Breast epithelium (tissue), 4 donors: ENCODE measurements at places on chromosomes 7 and 10. TPM values are rescaled to one million over a fixed set of nuclear protein-coding genes. Genes with fewer than 3 reads are reported as not detected.
A peak's percentile ranks its signal among the peaks of the same experiment; 100 is the strongest.

DNA sequence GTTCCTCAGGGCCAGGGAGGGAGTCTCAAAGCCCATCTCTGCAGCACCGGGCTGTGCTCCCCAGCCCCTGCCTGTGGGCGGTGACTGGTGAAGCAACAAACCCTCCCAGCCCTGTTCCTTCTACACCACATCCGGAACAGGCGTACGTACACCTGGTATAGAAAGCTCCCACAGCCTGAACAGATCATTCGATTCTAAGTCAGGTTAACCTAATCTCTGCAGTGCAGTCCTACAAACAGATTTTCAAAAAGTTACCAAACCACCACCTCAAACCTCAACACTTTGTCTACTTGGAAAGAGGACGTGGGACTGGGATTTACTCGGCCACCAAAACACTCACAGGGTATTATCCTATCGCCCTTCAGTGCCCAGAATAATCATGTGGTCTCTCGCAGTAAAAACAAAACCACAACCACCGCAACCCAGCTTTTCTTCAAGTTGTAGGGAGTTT is 238.4 kb downstream of the DIP2C start:
- no peak for DNase-seq
- H3K36me3 ChIP-seq, result no peaks in the 10 kb centered on the region
- no peak overlapping the region for H3K27ac ChIP-seq

- H3K27me3 ChIP-seq, result no peaks in the 10 kb centered on the region
- no peak for DNase-seq
- H3K4me3 ChIP-seq, result no peak overlapping the region
- H3K27ac ChIP-seq, result no peak overlapping the region
Observed at GRCh38 chr10:117886766-117887165, 160.0 kb downstream of the RAB11FIP2 start.

DNA sequence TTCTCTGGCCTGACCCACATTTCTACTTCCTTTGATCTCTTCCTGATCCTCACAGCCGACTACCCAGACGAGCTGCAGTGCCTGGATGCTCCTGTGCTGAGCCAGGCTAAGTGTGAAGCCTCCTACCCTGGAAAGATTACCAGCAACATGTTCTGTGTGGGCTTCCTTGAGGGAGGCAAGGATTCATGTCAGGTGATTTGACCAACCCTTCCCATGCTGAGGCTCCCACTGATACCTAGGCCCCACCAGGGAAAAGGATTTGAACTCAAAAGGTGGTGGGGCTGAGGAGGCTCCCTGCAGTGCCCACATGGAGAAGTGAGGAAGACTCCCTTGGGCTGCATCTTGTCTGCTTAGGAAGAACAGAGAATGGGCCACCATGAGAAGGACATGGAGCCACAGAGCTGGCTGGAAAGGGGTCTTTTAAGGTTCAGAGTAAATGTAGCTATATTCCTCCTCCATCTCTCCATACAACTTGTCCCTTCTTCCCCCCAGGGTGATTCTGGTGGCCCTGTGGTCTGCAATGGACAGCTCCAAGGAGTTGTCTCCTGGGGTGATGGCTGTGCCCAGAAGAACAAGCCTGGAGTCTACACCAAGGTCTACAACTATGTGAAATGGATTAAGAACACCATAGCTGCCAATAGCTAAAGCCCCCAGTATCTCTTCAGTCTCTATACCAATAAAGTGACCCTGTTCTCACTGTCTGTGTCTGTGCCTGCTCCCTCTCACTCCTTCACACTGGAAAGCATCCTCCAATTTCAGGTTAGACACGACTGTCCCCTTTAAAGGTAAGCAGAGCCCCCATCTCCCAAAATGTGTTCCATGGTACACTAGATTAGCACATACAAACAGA is 3.3 kb downstream of the PRSS1 start:
- no peak overlapping the region for H3K4me3 ChIP-seq
- no peaks in the 10 kb centered on the region for H3K36me3 ChIP-seq

DNA sequence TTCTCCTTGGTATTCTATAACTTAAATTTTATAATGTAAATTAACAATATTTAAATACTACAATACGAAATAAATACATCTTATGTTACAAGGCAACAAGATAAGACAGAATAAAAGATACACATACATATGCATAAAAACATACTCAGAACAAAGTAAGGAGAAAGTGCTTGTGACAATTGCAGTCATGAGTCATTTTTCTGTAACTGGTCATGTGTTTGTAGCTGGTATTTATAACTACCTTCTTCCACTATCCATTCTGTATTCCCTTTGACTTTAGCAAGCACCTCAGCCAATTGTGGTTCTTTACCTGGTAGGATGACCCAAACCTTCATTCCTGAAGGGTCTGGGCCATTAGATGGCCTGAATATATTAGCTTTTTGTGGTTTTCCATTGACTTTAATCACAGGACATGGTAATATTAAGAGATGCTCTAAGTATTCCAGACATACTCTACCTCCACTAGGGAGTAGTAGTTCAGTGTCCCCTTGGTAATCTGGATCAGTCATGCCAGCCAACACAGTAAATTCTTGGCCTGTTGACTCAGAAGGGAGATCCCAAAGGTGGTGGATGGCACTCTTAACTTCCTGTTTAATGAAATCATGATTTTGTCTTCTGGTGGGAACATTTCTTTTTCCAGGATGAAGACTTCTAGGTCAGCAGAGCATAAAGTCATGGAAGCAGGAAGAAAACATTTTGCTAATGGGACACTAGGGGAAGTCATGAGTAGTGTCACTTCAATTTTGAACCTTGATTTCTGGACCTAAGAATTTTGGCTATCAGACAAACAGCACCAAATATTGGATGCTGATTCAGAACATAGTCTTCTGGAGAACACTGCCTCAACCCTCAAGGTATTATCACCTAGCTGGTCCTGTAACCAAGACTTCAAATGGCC is 733.7 kb upstream of the IGFBP3 start:
- H3K4me3 ChIP-seq, result no peak overlapping the region
- DNase-seq, result no peak
- no peaks in the 10 kb centered on the region for H3K27me3 ChIP-seq
- H3K4me1 ChIP-seq, result no peaks in the 10 kb centered on the region
- no peak overlapping the region for H3K27ac ChIP-seq
- no peaks in the 10 kb centered on the region for H3K36me3 ChIP-seq

- H3K4me1 ChIP-seq, result no peaks in the 10 kb centered on the region
- no peak overlapping the region for H3K27ac ChIP-seq
- DNase-seq, result peak; percentile 37
- H3K36me3 ChIP-seq, result no peaks in the 10 kb centered on the region
- no peaks in the 10 kb centered on the region for H3K27me3 ChIP-seq
- no peak overlapping the region for H3K4me3 ChIP-seq
Observed at GRCh38 chr10:123574109-123574698, 92.0 kb upstream of the GPR26 start.

- H3K4me3 ChIP-seq, result no peak overlapping the region
- no peaks in the 10 kb centered on the region for H3K27me3 ChIP-seq
- no peak overlapping the region for H3K27ac ChIP-seq
- H3K36me3 ChIP-seq, result no peaks in the 10 kb centered on the region
Observed at GRCh38 chr7:133696056-133696455, 431.1 kb upstream of the LRGUK start.

DNA sequence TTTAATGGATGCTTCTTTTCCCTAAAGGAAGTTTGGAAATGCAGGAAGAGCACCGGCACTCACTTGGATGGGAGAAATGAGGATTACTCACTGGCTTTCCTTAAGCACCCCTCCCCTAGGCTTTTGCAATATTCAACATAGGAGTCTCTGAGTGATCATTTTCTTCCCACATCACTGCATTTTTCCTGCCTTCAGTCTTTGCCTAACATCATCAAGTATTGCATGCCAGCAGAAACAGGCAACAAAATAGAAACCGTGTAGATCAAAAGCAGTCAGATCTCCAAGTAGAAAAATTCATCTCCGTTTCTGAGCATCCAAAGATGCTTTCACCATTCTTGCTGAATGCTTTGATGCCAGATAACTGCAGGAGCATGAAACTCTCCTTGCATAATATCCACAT is 119.9 kb downstream of the ADCYAP1R1 start:
- no peaks in the 10 kb centered on the region for H3K4me1 ChIP-seq
- DNase-seq, result no peak
- H3K27ac ChIP-seq, result no peak overlapping the region
- no peaks in the 10 kb centered on the region for H3K36me3 ChIP-seq
- no peaks in the 10 kb centered on the region for H3K27me3 ChIP-seq
- no peak overlapping the region for H3K4me3 ChIP-seq

DNA sequence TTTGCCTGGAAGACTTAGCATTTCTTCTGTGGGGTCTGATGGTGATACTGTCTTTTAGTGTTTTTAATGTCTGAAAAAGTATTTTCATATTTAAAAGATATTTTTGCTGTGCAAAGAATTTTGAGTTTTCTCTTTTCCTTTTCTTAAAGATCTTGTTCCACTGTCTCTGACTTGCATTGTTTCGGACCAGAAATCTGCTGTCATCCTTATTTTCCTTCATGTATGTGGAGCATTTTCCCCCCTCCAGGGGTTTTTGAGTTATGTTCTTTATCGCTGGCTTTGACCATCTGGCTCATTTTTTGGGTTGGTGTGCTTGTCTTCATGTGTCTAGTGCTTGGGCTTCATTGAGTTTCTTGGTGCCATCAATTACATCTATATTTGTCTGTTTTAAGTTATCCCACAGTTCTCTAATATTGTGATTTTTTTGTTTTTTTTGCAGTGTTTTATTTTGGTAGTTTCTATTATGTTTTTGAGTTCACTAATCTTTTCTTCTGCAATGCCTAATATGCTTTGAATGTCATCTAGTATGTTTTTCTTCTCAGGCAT is 119.9 kb downstream of the MGMT start:
- no peak overlapping the region for H3K4me3 ChIP-seq
- no peaks in the 10 kb centered on the region for H3K36me3 ChIP-seq
- H3K27me3 ChIP-seq, result no peaks in the 10 kb centered on the region
- H3K27ac ChIP-seq, result no peak overlapping the region
- DNase-seq, result no peak

GRCh38 chr10:24448351-24448999 is 239.5 kb downstream of the KIAA1217 start:
- H3K27me3 ChIP-seq, result no peaks in the 10 kb centered on the region
- no peaks in the 10 kb centered on the region for H3K4me1 ChIP-seq
- no peaks in the 10 kb centered on the region for H3K36me3 ChIP-seq
- H3K4me3 ChIP-seq, result no peak overlapping the region

DNA sequence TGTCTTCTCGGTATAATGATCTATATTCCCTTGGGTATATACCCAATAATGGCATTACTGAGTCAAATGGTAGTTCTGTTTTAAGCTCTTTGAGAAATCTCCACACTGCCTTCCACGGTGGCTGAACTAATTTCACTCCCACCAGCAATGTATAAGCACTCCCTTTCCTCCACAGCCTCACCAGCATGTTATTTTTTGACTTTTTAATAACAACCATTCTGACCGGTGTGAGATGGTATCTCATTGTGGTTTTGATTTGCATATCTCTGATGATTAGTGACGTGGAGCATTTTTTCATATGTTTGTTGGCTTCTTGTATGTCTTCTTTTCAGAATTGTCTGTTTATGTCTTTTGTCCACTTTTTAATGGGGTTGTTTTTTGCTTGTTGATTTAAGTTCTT is 33.6 kb downstream of the KIAA1217 start:
- no peak for DNase-seq
- H3K4me3 ChIP-seq, result no peak overlapping the region
- no peaks in the 10 kb centered on the region for H3K27me3 ChIP-seq
- no peaks in the 10 kb centered on the region for H3K4me1 ChIP-seq

DNA sequence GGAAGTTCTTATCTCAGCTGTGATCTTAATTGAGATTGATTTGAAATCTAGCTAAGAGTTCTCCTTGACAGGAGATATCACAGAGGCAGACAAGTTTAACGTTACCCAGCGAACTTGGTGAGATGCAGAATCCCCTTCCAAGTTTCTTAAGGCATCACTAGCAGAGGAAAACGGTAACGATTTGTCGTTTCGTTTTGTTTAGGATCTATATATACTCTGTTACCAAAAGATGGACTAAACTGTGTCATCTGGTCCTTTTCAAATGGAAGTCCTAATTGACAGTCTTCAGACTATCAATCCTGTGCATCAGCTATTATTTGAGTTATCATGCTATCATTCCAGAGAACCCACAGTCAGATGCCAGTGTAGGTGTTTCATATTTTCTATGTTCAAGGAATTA is 316.7 kb upstream of the SORCS1 start:
- no peaks in the 10 kb centered on the region for H3K27me3 ChIP-seq
- no peaks in the 10 kb centered on the region for H3K4me1 ChIP-seq
- H3K27ac ChIP-seq, result no peak overlapping the region
- no peaks in the 10 kb centered on the region for H3K36me3 ChIP-seq
- no peak for DNase-seq

GRCh38 chr7:66604198-66604597 is 24.5 kb upstream of the KCTD7 start:
- no peak for DNase-seq
- no peaks in the 10 kb centered on the region for H3K36me3 ChIP-seq
- no peak overlapping the region for H3K27ac ChIP-seq

DNA sequence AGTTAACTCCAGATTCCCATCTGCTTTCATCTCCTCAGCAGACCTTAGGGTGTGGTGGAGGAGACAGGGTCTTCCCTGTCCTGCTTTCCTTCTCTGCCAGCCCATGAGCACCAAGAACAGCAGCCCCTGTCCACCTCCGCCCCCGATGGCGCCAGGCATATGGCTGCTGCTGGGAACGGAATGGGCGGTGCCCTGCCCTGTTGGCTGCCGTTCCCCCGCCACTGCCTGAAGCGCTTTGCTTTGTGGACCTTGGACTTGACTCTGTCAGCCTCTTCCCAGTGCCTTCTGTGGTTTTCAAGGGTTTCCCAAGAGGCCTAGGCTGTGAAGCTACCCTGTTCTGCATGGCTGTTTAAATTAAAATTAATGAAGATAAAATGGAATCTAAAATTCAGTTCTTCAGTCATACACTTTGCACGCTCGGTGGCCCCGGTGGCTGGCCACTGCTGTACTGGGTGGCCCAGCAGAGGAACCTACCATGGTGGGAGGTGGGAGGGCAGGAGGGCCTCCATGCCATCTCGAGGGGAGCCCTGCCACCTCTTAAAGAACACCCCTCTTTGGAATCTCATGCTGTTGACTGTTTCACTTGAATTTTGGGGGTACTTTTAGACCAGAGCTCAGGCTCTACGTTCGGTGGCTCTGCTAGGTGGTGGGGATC is 78.7 kb downstream of the NKX6-2 start:
- DNase-seq, result peak; percentile 41
- no peak overlapping the region for H3K27ac ChIP-seq
- no peaks in the 10 kb centered on the region for H3K27me3 ChIP-seq
- no peaks in the 10 kb centered on the region for H3K4me1 ChIP-seq
- no peak overlapping the region for H3K4me3 ChIP-seq
- no peaks in the 10 kb centered on the region for H3K36me3 ChIP-seq

CYP2C8 gene
- total RNA-seq, result 1.3 TPM

GBX1 gene
- total RNA-seq, result not detected

BTBD16 gene
- total RNA-seq, result 0.29 TPM
